ENCODE measurements at places on chromosomes 3 and 15. TPM values are rescaled to one million over a fixed set of nuclear protein-coding genes. Genes with fewer than 3 reads are reported as not detected.
A peak's percentile ranks its signal among the peaks of the same experiment; 100 is the strongest.

GRCh38 chr3:171039674-171040073 is 13.2 kb upstream of the SLC2A2 start:
- H3K27me3 ChIP-seq, result no peaks in the 10 kb centered on the region
- H3K4me1 ChIP-seq, result no peaks in the 10 kb centered on the region
- H3K27ac ChIP-seq, result no peak overlapping the region

DNA sequence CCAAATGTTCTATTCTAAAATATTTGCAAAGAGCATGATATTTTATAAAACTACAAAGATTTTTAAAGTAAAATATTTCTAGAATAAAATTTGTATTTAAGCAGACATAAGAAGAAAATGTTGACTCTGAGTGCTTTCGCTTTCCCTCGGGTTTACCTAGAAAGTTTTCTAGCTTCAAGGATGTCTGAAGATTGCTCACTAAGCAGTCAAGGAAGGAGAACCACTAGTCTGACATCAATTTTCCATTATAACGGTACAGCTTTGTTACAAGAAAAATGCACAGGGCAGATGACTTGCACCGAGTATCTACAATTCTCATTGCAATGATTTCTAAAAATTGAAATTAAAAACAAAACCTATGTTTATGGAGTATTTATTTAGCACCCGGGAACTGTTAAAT is 14.2 kb downstream of the GPR15 start:
- no peak overlapping the region for H3K27ac ChIP-seq
- no peaks in the 10 kb centered on the region for H3K4me1 ChIP-seq
- no peak overlapping the region for H3K4me3 ChIP-seq
- H3K27me3 ChIP-seq, result peaks cover 2% of the 10 kb centered on the region
- H3K36me3 ChIP-seq, result no peaks in the 10 kb centered on the region
- DNase-seq, result no peak

- H3K27ac ChIP-seq, result no peak overlapping the region
- no peaks in the 10 kb centered on the region for H3K27me3 ChIP-seq
- H3K4me1 ChIP-seq, result no peaks in the 10 kb centered on the region
- no peak overlapping the region for H3K4me3 ChIP-seq
Measured at GRCh38 chr3:63228677-63229076, 49.4 kb upstream of the SYNPR start.

- no peaks in the 10 kb centered on the region for H3K36me3 ChIP-seq
- no peaks in the 10 kb centered on the region for H3K4me1 ChIP-seq
- no peak for DNase-seq
- H3K27me3 ChIP-seq, result no peaks in the 10 kb centered on the region
Measured at GRCh38 chr15:87576486-87577176, 679.9 kb downstream of the NTRK3 start.

- H3K36me3 ChIP-seq, result no peaks in the 10 kb centered on the region
- H3K4me3 ChIP-seq, result no peak overlapping the region
- no peak for DNase-seq
- H3K4me1 ChIP-seq, result no peaks in the 10 kb centered on the region
- no peak overlapping the region for H3K27ac ChIP-seq
- no peaks in the 10 kb centered on the region for H3K27me3 ChIP-seq
Measured at GRCh38 chr3:115418583-115418982, 204.7 kb upstream of the GAP43 start.

DNA sequence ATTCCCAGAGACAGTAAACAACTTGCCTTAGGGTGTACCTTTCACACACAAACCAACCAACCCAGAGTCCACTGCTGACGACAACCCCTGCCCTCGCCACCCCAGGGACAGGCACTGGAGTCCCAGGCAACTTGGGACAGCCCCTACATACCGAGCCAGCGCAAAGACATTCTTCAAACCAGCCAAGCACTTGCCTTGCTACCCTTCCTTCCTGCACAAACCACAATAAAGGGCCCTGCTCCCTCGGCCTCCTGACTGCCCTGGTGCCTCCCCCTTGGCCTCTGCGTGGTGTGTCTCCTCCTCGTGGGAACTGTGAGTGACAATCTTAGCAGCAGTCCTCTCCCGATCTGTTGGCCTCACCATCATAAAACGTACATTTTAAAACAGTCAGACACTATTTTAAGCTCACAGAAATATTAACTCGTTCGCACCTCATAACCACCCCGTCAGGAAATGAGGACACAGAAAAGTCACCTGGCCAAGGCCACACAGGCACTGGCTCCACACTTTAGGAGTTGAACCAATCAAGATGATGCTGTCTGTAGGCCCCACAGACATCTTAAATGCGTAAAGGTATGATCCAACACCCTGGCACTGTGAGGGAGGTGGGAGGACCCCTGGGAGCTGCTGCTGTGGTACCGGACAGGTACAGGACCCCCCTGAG is 113.8 kb downstream of the ADCY5 start:
- H3K27ac ChIP-seq, result no peak overlapping the region
- no peak overlapping the region for H3K4me3 ChIP-seq
- no peaks in the 10 kb centered on the region for H3K36me3 ChIP-seq
- H3K27me3 ChIP-seq, result no peaks in the 10 kb centered on the region
- no peak for DNase-seq
- no peaks in the 10 kb centered on the region for H3K4me1 ChIP-seq

DNA sequence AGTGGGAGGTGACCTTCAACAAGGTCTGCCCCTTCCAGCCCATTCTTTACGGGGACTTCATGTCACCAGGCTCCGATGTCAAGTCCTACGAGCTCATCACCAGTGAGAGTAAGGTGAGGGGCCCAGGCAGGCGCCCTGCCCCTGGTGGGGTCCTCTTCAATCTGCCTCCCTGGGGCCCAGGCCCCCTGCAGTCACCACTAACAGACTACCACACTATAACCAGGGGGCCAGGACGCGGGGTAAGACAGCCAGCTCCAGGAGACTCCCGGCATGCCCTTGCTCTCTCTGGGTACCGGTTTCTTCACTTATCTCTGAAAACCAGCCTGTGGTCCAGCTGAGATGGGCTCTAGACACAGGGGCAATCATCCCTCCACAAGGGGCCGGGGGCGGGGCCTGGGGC is 63.9 kb downstream of the DNAH1 start:
- no peaks in the 10 kb centered on the region for H3K27me3 ChIP-seq
- H3K36me3 ChIP-seq, result no peaks in the 10 kb centered on the region
- DNase-seq, result no peak
- H3K4me3 ChIP-seq, result no peak overlapping the region
- H3K4me1 ChIP-seq, result no peaks in the 10 kb centered on the region

GRCh38 chr3:50340448-50341329 is at the start of gene RASSF1:
TSS of gene RASSF1 (minus strand) at chr3:50340836. CDS start at chr3:50340805, 31 bp downstream.
- H3K36me3 ChIP-seq, result no peaks in the 10 kb centered on the region
- peaks cover 15% of the 10 kb centered on the region for H3K4me1 ChIP-seq

CCDC39 gene
- total RNA-seq, result not detected

TLR9 gene
- not detected for total RNA-seq

GRCh38 chr3:100782348-100782747 is 73.1 kb downstream of the TFG start:
- DNase-seq, result no peak
- H3K4me3 ChIP-seq, result no peak overlapping the region
- H3K27ac ChIP-seq, result no peak overlapping the region

CFAP100 gene
- 2.3 TPM for total RNA-seq

DNA sequence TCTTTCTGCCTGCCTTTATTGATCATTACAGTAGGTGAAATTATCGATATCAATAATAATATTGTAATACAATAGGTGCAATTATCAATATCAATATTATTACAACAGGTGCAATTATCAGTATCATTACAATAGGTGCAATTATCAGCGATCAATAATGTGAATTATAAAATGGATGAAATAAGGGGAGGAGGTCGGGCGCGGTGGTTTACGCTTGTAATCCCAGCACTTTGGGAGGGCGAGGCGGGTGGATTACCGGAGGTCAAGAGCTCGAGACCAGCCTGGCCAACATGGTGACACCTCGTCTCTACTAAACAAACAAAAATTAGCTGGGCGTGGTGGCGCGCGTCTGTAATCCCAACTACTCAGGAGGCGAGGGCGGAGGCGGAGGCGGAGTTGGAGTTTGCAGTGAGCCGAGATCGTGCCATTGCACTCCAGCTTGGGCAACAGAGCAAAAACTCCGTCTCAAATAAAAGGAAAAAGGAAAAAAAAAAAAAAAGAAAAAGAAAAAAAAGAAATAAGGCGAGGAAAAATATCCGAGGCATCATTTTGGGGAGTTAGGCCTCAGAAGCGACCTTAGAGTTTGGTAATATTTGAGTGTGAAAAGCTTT is 611 bp upstream of the BNIP2 start:
- no peaks in the 10 kb centered on the region for H3K27me3 ChIP-seq
- peak overlapping the region; percentile 99 for H3K27ac ChIP-seq
- H3K4me3 ChIP-seq, result peak overlapping the region; percentile 78
- H3K36me3 ChIP-seq, result no peaks in the 10 kb centered on the region
- peak; percentile 80 for DNase-seq
- H3K4me1 ChIP-seq, result peaks cover 4% of the 10 kb centered on the region

GRCh38 chr15:47890397-47891150 is 173.3 kb downstream of the SEMA6D start:
- no peak overlapping the region for H3K4me3 ChIP-seq
- DNase-seq, result no peak
- no peaks in the 10 kb centered on the region for H3K27me3 ChIP-seq

B3GNT5 gene
- total RNA-seq, result 5.9 TPM

NMNAT3 gene
- 15.6 TPM for total RNA-seq

MCF2L2 gene
- total RNA-seq, result 4.0 TPM

DNA sequence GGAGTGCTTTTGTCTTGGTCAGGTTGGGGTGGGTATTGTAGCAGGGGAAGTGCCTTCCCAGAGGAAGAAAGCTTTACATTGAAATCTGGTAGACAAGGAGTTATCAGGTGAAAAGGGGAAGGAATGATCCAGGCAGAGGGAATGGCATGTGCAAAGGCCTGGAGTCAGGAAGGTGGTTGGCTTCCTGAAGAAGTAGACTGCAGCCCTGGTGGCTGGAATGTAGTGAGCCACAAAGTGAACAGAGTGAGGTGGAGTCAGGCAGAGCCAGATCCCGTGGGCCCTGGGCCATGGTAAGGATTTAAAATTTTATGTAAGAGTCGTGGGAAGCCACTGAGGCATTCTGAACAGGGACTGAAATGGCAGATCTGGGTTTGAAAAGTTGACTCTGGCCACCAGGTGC is 58.3 kb downstream of the RAB11A start:
- H3K4me1 ChIP-seq, result no peaks in the 10 kb centered on the region
- no peak overlapping the region for H3K4me3 ChIP-seq
- H3K27ac ChIP-seq, result no peak overlapping the region

ATP1B3 gene
- total RNA-seq, result 51.2 TPM

GRCh38 chr3:27667751-27668150 is 54.4 kb downstream of the EOMES start:
- H3K27me3 ChIP-seq, result no peaks in the 10 kb centered on the region
- DNase-seq, result no peak
- H3K4me3 ChIP-seq, result no peak overlapping the region
- no peak overlapping the region for H3K27ac ChIP-seq

All from prostate gland (tissue), 2 donors.